ENCODE measurements at places on chromosomes 5 and 9.

DNA sequence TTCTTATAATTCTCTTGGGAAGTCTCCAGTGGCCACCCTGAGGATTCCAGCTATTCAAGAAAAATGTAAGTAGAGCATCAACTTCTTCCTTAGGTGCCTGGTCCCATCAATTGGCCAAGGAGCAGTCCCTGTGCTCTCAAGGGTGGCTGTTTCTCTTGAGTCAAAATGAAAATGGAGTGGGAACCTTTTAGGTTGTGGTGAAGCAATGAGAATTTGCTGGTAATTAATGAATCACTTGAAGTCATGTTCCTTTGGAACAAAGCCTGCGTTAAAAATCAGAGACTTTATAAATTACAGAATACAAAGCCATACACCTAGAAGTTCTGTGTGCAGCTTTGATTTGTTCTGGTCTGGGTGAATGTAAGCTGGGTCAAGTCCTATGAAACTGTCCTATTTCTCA lies 48.9 kb downstream of the IL31RA start:
- no peak for DNase-seq

- no peak for DNase-seq
Measured at GRCh38 chr9:93319301-93319991, 132.0 kb upstream of the FAM120A start.

GRCh38 chr9:77210116-77210515 lies 32.8 kb downstream of the VPS13A start:
- DNase-seq = peak; percentile 4

- DNase-seq = no peak
Measured at GRCh38 chr5:73719632-73720031, 93.6 kb downstream of the ARHGEF28 start.

DNA sequence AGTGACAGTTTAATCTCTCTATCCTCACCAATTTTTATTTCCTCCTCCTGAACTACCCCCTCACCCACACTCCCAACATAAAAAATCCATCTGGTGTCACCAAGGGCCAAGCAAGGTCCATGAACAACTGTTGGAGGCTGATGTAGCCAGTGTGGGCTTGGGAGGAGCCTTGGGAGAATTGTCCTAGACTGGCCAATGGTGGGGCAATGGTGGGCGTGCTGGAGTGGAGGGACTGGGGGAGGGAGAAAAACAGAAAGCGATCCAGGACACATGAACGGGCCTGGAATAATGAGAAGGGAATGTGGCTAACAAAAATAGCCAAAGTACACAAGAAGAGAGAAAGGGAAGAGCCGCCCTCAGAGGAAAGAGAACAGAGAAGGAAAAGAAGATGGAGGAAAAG lies 272.6 kb downstream of the ENC1 start:
- no peak for DNase-seq

DNA sequence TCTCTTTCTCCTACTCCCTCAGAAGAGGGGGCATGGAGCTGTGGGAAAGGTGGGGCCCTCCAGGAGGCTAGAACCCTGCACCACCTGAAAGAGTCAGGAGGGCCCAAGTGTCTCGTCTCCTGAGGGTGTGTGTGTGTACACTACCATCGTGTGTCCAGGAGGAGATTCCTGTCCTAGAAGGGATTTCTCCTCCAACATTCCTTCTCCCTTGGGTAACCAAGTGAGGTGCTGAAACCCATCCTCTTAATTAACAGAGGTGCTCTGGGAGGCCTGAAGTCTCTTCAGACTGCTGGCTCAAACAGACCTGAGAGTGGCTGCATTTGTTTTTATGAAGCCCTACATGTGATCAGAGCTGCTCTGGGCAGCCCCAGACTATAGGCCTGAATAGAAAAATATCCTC lies 61.1 kb upstream of the FAM169A start:
- DNase-seq = no peak

- DNase-seq = no peak
Measured at GRCh38 chr5:78360674-78360923, 182 bp downstream of the SCAMP1 start.

DNA sequence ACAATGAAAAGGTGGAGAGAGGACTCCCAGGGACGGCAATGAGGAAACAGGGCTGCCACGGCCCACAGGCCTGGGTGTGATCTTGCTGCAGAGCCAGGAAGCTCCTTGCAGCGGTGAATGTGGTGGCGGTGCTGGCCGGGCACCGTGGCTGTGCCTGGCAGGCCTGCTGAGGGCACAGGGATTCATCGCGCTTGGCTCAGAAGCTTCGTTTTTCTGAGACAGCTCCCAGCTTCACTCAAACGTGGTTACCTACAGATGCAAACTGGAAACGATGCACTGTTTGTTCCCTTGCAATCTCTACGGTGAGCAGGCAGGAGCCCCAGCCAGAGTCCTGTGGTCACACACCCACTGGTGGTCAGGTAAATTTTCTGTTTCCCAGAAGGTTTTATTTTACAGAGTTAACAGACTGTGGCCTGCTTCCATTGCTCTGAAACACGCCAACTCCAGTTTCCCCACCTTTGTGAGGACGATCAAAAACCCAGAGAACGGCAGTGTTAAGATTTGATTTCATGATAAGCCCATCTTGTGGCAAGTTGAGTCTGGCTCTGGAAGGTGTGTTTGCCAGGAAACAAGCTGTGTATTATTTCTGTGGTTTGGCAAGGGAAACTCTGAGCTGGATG lies 183.9 kb downstream of the AUH start:
- no peak for DNase-seq

DNA sequence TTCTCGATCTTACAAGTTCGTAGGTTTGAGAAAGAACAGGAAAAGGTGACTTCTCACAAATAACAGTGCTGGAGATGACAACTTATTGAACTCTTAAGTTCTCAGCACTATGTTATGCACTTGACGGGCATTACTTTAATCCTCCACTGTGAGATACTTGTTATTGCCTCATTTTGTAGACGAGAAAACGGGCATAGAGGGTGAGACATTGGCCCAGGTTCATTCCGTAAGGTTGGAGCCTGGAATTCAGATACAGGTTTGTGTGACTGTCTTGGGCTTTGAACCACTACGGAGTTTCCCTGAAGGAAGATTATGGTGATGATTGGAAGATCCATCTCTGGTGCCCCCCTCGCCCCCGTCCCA lies 657 bp downstream of the MAT2B start:
- DNase-seq = no peak

GRCh38 chr9:114759512-114760341 lies 46.1 kb downstream of the TNFSF15 start:
- no peak for DNase-seq

DNA sequence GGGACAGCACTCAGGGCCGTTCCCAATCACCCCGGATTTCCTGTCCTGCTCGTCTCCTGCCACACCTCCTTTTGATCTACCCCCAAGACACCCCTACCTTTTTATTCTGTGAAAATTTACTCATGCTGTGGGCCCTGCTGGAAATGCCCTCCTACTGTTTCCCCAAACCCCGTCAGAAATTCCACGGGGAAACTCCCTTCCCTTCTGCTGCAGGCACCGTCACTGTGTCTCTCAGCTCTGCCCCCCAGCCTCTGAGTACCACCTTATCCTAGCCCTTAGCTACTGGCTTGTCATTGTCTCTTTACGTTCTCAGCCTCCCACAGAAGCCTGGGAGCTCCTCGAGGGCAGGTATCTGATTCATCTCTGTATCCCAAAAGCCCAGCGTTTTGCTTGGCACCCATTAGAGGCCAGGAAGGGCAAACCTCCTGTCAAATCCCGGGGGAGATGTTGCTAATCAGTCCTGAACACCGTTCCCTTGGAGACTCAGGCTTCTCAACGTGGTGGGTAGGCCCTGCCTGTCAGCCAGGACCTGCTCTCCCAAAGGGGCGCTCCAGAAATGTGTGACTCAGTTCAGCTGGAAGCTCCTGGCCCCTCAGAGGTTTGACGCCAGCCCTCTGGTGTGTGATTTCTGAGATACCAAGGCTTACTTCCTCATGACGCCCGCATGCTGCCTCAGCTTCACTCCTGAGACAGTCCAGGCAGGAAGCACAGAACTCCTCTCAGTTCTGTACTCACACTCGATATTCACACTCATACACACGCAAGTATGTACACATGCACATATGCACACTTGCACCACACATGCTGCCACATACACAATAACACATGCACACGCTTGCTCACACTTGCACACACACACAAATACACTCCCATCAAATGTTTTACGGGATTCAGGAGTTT lies 50.7 kb upstream of the GRHPR start:
- DNase-seq = peak; percentile 61

DNA sequence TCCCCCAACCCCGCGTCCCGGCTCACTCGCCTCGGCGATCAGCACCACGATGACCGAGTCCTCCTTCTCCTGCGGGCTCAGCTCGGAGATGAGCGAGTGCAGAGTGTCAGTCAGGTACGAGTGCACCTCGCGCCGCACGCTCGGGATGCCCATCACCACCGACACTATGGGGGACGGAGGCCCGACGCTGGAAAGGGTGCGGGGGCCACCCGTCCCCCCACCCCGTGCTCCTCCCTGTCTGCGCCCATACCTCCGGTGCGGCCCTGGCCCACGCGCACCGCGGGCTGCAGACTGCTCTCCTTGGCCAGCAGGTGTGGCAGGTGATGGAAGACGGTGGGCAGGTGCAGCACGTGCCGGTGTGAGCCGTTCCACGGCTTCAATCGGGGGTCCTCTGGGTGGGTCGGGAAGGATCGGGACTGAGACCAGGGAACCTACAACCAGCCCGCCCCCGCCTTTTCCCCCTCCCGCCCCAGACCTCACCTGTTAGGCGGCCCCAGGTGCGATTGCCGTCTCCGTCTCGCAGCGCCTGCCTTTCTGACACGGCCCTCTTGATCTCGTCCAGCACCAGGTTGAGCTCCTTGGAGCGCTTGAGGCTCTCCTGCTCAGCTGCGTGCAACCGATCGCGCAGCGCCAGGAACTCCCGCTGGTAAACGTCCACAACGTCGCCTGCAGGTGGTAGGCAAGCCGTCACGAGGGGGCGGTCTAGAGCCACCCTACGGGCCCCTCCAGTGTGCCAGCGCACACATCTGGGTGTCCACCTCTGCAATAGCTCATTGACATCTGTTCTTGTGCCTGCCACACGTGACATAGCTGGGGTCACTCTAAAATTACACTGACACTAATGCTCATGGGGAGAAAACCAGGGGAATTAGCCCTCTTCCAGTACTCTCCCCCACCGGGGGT lies 5.1 kb downstream of the MGAT4B start:
- peak; percentile 55 for DNase-seq

DNA sequence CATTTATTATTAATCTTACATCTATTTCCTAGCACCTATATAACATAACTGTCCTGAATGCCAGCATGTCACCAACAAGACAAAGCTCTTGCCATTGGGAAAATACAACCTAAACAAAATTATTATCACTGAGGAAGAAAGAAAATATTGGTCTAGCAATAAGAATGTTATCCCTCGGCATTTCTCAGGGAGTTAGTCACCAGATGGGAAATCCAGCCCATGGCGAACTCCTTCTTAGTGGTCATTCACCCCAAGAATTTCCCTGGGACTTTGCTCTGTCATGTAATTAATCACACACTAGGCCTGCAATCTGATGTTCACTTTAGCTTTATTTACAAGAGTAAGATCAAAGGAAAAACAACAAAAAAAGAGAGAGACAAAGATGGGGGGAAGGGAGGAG lies 56.1 kb upstream of the TAS2R1 start:
- peak; percentile 91 for DNase-seq

GRCh38 chr9:90724112-90724511 lies 77.5 kb upstream of the SYK start:
- DNase-seq = no peak

DNA sequence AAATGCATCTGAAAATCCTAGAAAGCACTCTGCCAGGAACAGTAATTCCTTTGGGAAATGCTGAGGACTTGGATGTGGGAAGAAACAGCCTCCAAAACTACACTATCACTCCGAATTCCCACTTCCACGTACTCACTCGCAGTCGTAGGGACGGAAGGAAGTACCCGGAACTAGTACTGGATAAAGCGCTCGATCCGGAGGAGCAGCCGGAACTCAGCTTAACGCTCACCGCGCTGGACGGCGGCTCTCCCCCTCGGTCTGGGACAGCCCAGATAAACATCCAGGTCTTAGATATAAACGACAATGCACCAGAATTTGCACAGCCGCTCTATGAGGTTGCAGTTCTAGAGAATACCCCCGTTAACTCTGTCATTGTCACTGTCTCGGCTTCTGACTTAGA lies 786 bp downstream of the PCDHB3 start:
- DNase-seq = no peak

- DNase-seq = peak; percentile 36
Measured at GRCh38 chr5:158640593-158640980, 459.1 kb downstream of the EBF1 start.

- DNase-seq = no peak
Measured at GRCh38 chr9:114851306-114851705, 45.5 kb upstream of the TNFSF15 start.

GRCh38 chr9:68560071-68560844 lies 19.6 kb upstream of the TMEM252 start:
- peak; percentile 17 for DNase-seq
